ENCODE measurements at places on chromosomes 16 and 17.

- peak; percentile 49 for DNase-seq
Observed at GRCh38 chr17:75895370-75896155, 1.2 kb downstream of the TRIM65 start.

GRCh38 chr16:1708083-1708767, 2.2 kb downstream of the MAPK8IP3 start:
- DNase-seq, result no peak

GRCh38 chr16:74249254-74249653, 47.4 kb upstream of the PSMD7 start:
- DNase-seq, result no peak

- no peak for DNase-seq
Observed at GRCh38 chr17:75267411-75268232, 3.4 kb downstream of the MIF4GD start.

DNA sequence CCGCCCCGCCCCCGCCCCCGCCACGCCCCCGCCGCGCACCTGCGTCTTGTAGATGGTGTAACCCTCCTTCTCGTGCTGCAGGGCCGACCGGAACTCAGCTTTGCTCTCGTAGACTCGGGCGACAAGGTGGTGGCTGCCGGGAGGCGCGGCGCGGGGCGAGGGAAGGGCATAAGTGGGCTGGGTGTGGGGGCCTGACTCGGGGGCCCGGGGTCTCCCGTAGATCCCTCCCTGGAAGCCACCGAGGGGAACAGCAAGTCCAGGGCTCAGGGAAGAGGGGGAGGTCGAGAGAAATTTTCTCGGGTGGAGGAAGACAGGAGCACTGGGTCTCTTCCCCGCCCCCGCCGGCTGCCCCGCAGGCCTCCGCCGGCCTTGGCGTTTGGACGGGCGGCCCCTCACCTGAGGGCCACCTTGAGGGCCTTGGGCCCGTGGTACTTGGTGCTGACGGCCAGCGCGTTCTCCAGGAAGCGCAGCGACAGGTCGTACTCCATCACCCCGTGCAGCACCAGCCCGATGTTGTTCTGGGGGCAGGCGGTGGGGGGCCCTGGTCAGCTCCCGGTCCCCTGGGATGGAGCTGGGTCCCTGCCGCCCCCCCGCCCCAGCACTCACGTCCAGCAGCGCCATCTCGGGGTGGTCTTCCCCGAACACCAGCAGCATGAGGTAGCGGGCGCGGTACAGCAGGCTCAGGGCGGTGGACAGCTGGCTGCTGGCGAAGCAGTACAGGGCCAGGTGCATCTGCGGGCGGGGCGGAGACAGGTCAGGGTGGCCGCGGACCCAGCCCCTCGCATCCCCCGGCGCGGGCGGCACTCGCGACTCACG, 19.4 kb downstream of the CLUH start:
- no peak for DNase-seq

GRCh38 chr16:57999971-58000705, at the start of gene ZNF319:
ZNF319 (minus strand) TSS chr16:58000672; CDS start chr16:57998265, 2,407 bp downstream.
- peak; percentile 34 for DNase-seq

DNA sequence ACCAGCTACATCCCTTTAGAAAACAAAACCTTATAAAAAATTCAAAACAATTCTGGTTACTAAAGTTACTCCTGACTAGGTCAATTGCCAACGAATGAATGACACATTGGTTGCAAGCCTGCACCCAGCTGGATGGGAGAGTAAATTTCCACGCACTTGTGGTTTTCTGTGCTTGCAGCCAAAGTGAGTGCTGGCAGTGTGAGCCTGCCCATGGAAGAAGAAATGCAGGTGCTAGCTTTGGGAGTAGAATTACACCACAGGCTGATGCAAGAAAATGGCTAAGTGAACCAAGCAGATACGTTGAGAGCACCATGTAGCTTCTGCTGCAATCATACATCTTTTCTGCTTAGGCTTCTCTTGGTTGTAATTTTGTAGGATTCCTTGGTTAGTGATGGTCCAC, 74.6 kb downstream of the SYCE1L start:
- DNase-seq, result no peak

- DNase-seq, result no peak
Observed at GRCh38 chr16:27347930-27348685, 34.3 kb downstream of the IL4R start.
